ENCODE measurements at places on chromosomes 6 and 20. TPM values are rescaled to one million over a fixed set of nuclear protein-coding genes. Genes with fewer than 3 reads are reported as not detected.

PEX3 gene
- total RNA-seq: 17.9 TPM

LBP gene
- not detected for total RNA-seq

- no peak for DNase-seq
These were observed 43.6 kb upstream of the IER3 start for GRCh38 chr6:30787954-30788353.

GRCh38 chr6:138115201-138115600 is 8.0 kb upstream of the PERP start:
- DNase-seq: no peak

DNA sequence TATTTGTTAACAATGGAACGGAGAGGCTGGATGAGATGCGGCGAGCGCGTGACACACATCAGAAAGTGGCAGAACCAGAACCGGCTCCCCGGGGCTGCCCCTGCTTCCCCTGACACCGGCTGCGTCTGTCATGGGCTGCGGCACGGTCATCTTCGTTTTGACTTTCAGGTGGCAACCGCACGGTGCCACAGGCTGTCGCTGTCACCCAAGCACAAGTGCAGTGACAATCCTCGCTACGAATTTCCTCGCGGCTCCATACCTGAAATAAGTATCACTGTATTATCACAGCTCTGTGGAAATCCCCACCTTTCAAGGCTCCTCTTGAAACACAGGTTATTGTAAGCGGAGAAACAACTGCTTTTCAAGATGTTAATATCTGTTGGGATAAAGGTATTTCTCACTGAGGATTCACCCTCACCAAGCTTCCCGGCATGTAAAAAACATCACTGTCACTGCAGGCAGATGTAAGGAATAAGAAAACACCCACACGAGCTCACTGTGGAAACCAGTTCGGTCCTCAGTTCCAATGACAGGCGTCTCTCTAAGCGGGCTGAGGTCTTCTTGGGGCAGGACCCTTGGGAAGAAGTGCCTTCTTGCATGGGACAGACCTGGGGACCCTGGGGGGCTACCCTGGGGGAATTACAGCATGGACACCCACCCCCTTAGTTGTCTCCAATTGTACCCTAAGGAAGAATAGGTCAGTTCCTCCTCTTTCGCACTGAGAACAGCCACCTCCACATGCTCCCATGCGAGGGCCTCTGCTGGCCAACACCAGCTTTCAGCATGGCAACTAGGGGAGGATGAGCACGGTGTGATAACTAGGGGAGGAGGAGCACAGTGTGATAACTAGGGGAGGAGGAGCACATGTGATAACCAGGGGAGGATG is 86.3 kb downstream of the DACT2 start:
- no peak for DNase-seq

DNA sequence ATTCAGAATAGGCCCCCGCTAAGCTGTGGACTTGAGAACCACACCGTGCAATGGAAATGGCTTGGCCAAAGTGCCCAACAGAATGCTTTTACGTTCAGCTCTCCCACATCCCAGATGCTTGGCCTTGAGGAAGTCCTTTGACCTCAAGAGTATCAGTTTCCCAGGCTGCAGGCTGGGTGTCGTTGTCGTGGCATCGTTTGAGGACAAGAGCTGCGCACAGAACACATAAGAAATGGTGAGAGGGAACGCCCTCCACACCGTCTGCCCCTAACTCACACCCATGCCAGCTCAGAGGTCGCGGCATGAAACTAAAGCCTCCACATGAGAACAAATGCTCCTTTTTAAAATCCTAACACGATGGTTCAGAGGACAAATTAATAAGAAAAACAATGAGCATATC is 37.0 kb downstream of the NFATC2 start:
- DNase-seq: no peak

- DNase-seq: no peak
These were observed 3.2 kb downstream of the SLC29A1 start for GRCh38 chr6:44226368-44227147.

- no peak for DNase-seq
These were observed 188.6 kb upstream of the NT5E start for GRCh38 chr6:85261271-85261670.

- no peak for DNase-seq
These were observed 13.9 kb downstream of the GCM1 start for GRCh38 chr6:53134601-53135235.

GRCh38 chr6:77178821-77179220 is 284.5 kb downstream of the HTR1B start:
- peak; percentile 7 for DNase-seq

EMILIN3 gene
- total RNA-seq: 0.25 TPM

DNA sequence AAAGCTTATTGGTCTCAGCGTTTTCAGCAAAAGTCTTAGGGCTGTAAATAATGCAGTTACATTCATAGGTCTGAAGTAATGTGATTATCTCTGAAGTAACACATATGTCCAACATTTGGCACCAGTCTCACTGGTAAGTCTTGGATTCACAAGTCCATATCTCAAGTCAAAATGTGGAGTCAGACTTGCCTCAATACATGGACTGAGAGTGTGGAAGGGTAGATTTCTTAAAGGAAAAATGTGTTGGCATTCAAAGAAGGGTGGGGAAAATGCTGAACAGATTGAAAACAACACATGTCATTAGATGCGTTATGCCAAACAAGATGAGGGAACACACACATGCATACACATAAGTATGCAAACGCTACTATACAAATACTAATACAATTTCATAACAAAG is 989.0 kb upstream of the MANEA start:
- no peak for DNase-seq

DNA sequence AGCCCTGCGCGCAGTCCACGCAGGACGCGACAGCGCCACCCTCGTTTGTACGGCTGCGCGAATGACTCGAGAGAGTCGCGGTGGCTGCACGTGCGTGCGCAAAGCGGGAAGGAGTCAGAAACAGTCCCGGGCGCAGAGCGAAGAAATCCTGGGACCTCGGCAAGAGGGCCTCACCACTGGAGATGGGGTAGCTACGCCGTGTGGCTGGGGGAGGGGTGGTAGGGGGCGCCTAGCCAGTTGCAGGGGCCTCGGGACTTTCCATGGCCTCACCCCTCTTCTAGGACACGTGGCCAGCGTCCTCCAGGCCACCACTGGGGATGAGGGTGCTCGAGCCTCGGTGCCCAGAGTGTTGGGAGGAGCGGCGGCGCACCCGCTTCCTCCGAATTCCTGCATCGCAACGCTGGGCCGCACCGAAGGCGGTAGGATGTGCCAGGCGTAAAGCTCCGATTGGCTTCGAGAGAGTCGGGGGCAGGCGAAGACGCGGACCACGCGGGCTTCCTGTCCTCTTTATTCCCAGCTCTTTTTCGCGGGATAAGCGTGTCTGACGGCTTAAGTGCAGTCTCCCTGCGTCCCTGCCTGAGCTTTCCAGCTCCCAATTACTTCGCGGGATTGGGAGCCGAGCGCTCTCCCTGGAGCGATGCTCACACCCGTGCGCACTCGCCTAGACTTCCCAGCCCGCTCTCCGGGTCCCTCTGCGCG is 38.7 kb downstream of the NCR2 start:
- no peak for DNase-seq

- DNase-seq: no peak
These were observed 47.8 kb downstream of the SHLD1 start for GRCh38 chr20:5797843-5798462.

GRCh38 chr6:91877994-91878393 is 1291.1 kb upstream of the MAP3K7 start:
- DNase-seq: no peak

GRCh38 chr20:53336892-53337291 is 256.7 kb downstream of the ZNF217 start:
- no peak for DNase-seq

DNA sequence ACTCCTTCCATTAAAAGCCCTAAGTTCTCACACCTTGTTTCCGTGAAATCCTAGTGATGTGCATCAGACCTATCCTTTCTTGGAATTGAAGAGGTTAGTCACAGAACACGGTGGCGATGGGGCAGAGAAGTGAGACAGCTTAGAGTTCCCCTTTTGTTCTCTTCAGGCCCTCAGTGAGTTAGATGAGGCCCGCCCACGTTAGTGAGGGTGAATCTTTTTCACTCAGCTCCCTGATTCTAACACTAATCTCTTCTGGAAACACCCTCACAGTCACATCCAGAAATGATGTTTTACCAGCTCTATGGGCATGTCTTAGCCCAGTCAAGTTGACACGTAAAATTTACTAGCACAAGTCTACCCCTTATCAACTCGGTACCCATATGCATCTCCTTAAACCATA is 172.7 kb upstream of the NOX3 start:
- DNase-seq: no peak

DNA sequence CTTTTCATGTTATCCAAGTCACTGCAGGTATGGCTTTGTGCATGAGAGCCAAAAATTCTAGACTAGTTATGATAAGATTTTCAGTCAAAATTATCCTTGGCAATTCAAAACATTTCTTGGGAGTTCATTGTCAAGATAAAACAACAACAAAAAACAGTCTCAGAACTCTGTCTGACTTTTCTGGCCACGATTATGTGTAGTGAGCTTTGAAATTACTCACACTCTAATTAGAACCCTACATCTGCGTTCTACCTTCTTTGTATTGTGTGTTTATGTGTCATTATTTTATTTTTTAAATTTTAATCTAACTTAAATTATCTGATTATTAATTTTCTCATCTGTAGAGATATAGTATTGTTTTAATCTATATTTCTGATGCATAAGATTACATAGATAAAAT is 459.2 kb downstream of the FRK start:
- no peak for DNase-seq

CST7 gene
- total RNA-seq: not detected

BTNL2 gene
- total RNA-seq: not detected

DZANK1 gene
- 1.6 TPM for total RNA-seq

PDRG1 gene
- total RNA-seq: 8.0 TPM

- DNase-seq: no peak
These were observed 264.4 kb downstream of the BTBD9 start for GRCh38 chr6:38375341-38375740.

GRCh38 chr6:37607944-37608343 is 89.7 kb downstream of the MDGA1 start:
- no peak for DNase-seq

FKBP5 gene
- total RNA-seq: 5.7 TPM

DNA sequence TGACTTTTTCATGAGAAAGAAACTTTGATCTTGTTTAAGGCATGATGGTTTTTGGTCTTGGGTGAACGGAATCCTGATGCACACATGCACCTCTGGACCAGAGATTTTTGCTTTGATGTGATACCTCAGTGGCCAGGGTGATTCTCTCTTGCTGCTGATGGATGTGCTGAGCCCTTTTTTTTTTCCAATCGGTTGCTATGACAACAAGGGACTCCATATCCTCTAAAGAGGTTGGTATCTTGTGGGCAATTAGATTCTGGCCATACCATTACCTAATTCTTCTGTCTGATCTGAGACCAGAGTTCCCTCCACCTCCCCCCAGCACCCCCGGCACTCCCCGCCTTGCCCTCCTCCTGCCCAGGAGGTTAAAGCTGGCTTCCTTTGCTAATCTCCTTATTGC is 24.9 kb downstream of the PDYN start:
- DNase-seq: no peak

SLC26A8 gene
- not detected for total RNA-seq

- DNase-seq: no peak
These were observed 284.5 kb downstream of the PRKN start for GRCh38 chr6:162443101-162443500.

GRCh38 chr20:61422636-61423425 is 170.8 kb downstream of the CDH4 start:
- no peak for DNase-seq

- DNase-seq: no peak
These were observed 80.6 kb downstream of the IRAK1BP1 start for GRCh38 chr6:78947962-78948361.

RIMS4 gene
- total RNA-seq: 0.35 TPM

DNA sequence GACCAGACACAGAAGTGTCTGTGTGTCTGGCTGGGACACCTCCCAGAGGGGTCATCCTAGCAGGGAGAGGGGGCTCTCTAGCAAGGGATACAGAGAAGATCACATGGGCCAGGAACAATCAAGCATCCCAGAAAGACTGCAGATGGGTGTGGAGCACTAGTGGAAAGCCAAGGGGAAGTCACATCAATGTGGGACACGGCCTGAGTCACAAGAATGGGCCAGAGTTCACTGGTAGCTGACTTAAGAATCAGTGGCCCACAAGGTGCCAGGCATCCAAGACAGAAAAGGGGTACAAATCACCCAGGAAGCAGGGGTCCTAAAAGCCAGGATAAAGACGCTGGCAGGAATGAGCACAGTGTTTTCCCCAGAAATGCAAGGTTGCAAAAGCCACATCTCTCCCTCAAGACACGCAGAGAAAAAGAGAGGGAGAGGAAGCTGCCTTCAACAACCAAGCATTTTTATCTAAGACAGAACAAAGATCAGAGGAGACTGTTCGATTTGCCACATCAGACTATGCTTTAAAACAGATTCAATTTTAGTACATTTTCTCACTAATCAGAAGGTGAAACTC is 113.6 kb upstream of the DST start:
- DNase-seq: peak; percentile 37

UBD gene
- total RNA-seq: not detected

TMEM74B gene
- total RNA-seq: 2.2 TPM

TREM2 gene
- total RNA-seq: not detected

- no peak for DNase-seq
These were observed 334.7 kb downstream of the BCKDHB start for GRCh38 chr6:80441131-80441530.

IL17F gene
- total RNA-seq: not detected

ABHD16A gene
- total RNA-seq: 55.7 TPM

- DNase-seq: peak; percentile 12
These were observed 126.7 kb downstream of the BCAS1 start for GRCh38 chr20:53943522-53944291.

TCP11 gene
- not detected for total RNA-seq

DNA sequence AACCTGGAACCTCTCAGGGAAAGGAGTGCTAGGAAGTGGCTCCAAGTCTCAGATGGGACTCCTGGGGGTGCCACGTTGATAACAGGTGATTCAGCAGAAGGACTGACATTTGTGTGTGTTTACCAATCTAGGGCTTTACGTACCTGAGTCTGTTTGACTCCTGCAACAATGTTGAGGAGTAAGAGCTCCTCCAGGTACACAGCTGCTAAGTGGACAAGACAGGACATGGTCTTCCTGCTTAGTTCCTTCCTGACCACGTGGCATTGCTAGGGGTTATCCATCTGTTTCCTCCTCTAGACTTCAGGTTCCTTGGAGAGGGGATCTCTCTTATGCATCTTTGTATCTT is 164.5 kb upstream of the SLC24A3 start:
- no peak for DNase-seq

GRCh38 chr20:57787990-57788781 is 78.4 kb upstream of the PMEPA1 start:
- DNase-seq: no peak

ERVFRD-1 gene
- not detected for total RNA-seq

DNA sequence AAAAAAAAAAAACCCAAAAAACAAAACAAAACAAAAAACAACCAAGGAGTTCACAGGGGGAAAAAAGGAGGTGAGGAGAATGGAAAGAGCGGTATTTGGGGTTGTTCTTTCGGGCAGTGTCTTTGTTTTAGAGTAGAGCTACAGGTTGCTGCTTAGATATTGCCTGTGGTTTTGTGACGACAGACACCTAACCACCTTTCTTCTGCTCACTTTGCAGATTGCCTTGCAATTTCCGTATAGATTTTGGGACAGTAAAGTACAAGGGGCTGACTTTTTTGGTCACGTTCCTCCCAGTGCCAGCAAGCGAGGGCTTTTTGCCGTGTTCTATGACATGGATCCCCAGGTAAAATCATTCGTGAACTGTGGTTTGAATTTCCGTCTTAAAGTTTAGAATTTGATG is 50.9 kb downstream of the DEK start:
- no peak for DNase-seq
